H9 (cell line): ENCODE measurements at places on chromosomes 4 and X.

GRCh38 chr4:143782521-143782920 is 82.0 kb upstream of the FREM3 start:
- DNase-seq: no peak

GRCh38 chr4:109301651-109302360 is 652 bp downstream of the COL25A1 start:
- DNase-seq: peak; percentile 46

DNA sequence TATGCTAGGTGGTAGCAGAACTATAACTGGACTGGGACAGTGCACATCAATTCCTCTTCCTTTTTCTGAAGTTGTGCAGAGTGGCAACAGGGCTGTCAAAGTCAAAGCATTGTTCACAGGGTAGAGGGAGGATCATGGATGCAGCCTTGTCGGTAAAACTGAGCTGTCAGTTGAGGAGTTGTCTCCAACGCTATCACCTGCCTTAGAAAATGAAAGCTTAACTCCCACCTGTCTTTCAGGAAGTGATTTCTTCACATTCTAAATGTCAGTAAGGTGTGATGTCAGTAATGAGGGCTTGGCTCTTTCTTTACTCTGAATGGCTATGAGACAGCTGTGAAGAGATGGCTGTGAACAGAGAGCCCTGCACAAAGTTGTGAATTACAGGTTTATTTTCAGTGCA is 66.4 kb upstream of the BANK1 start:
- DNase-seq: no peak

DNA sequence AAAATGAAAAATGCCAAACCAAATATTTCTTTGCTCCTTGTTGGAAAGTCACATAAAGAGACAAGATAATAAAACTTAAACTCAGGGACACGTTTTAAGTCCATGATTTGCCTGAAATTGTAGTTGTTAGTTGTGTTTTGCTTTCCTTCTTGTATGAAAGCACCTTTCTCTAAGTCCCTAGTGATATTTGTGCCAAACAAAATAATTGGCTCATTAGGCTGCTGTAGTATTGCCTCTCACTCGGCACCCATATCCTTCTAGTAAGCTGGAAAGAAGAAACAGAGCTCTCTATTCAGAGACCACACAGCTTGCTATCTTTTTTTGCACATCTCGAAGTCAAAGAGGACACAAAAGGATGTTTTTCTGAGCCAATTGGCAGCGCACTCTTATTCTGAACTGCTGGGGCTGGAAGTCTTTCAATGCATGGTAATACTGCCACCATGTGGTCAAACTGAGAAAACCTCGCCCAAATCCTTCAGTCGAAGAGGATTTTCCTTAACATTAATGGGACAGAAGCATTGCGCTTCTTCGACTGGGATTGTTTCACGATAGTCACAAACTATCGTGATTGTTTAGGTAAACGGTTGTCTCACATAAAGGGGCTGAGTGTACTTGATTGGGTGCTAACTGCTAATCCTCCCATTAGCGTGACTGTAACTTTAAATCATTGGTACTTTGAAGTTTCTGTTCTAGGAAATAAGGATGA is 571.9 kb upstream of the LCORL start:
- peak; percentile 70 for DNase-seq

GRCh38 chr4:159175989-159176375 is 73.1 kb downstream of the RAPGEF2 start:
- DNase-seq: no peak

GRCh38 chr4:140675599-140676231 is 80.5 kb downstream of the TBC1D9 start:
- DNase-seq: no peak

DNA sequence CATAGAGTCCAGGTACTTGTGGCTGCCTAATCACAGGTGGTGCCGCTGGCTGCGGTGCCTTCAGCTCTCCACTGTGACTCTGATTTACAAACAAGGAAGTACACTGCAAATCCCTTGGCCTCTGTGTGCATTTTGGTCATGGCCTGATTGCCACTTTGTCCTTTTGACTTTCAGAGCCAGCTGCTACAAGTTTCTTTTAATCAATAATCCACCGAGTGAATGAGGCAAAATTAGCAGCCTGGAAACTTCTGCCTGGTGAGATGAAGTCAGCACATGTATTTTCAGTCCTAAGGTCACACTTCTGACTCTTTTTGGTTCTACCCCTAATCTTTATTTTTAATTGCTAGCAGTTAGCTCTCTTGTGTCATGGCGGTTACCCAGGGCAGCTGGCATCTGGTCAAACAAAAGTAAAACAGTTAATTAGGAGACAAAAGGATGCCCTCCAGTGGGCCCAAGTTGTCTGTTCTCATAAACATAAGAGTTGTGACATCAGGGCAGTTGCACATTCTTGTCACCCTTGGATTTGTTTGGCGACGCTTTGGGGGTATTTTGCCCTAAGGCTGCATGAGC is 62.3 kb upstream of the LNX1 start:
- no peak for DNase-seq

- no peak for DNase-seq
Observed at GRCh38 chr4:80073473-80074008, 512 bp upstream of the ANTXR2 start.

GRCh38 chr4:168751263-168752225 is 254.7 kb downstream of the PALLD start:
- no peak for DNase-seq

GRCh38 chrX:77450415-77450814 is 3.2 kb downstream of the FGF16 start:
- no peak for DNase-seq

- DNase-seq: no peak
Observed at GRCh38 chr4:76546759-76547742, 112.0 kb downstream of the SHROOM3 start.

DNA sequence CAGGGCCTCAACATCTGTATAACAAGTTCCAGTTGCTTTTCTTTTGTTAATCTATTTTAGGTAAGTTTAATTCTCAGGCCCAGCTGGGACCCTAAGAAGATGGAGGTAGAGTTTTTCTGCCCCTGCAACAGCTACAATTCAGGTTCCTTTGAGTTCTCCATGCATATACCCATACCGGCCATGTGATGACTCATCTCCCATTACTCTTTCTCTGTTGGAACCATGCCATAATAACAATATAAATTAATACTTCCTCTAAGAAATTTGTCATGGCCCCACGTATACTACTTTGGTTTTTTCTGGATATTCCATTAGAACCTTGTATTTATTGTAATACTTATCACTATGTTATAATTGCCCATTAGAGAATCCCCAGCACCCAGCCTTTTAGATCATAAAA is 1.3 kb upstream of the INTU start:
- no peak for DNase-seq

GRCh38 chrX:44913656-44914531 is 40.9 kb downstream of the KDM6A start:
- no peak for DNase-seq

GRCh38 chrX:33336783-33337182 is 125.4 kb upstream of the DMD start:
- DNase-seq: peak; percentile 32
